Esophagus squamous epithelium (tissue), 5 donors: ENCODE measurements at places on chromosomes 3 and 15.

DNA sequence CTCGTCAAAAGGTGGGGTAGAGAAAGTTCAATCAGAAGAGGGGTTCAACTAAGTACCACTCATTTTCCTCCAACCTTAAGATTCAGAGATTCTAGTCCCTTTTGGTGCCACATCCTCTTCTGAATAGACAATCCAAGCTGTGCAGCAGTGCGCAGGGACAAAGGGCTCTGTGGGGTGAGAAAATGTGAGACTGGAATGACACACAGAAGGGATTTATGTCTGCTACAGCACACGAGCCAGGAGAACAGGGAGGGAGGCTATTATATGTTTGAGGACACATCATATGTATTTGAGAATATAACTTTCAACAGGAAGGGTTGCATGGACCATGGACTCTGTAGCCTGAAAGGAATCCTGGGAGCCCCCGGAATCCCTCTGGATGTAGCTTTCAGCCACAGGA is 33.0 kb downstream of the LSM3 start:
- DNase-seq = no peak

DNA sequence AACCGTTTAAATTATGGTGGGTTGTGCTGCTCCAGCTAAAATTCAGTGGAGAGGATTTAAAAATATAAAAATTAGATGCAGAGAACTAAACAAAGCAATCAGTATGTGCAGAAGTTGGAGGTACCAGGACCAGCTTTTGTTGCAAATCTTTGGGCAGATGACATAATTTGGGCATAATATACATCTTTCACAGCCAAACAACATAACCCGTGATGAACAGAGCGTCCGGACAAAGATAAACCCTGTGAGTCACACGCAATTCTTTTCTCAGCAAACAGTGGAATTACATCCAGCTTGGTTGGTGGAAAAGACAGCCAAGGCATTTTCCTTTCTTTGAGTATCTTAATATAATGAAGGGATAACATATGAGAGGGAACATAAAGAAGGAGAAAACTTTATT is 419.4 kb upstream of the ADAMTS9 start:
- no peak for DNase-seq

GRCh38 chr3:196712514-196713413 is 587 bp downstream of the PIGX start:
- no peak for DNase-seq

DNA sequence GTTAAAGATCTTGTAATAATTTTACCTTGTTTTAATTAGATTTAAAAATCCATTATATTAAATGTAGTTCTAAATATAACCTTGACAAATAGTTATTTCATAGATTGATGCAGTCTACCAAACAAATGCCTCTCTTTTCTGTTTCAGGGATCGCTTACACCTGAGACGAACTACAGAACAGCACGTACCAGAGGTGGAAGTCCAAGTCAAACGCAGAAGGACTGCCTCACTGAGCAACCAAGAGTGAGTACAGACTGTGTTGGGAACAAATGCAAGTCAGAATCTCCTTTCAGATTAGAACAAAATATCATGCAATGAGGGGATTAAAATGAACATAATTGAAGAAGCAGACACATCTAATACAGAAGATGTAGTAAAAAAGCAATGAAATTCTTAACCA is 7.2 kb downstream of the SNRPN start:
- DNase-seq = no peak

DNA sequence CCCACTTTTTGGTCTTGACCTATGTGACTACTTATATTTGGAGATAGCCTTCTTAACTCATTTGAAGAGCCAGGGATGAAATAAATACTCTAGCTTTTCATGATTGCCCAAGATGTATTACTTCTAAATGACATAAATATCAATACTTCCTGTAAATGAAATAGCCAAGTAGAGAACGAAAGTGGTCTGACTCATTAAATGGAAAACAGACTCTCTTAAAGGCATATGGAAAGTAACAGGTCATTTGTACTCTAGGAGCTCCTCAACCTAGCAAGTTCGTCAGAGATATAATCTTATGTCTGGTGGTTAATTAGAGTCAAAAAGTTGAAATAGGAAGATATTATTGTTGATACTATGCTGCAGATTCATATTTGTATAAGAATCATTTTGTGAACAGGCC is 1105.4 kb downstream of the TUSC7 start:
- DNase-seq = no peak

- no peak for DNase-seq
Observed at GRCh38 chr15:60795889-60796288, 316.9 kb upstream of the ICE2 start.

DNA sequence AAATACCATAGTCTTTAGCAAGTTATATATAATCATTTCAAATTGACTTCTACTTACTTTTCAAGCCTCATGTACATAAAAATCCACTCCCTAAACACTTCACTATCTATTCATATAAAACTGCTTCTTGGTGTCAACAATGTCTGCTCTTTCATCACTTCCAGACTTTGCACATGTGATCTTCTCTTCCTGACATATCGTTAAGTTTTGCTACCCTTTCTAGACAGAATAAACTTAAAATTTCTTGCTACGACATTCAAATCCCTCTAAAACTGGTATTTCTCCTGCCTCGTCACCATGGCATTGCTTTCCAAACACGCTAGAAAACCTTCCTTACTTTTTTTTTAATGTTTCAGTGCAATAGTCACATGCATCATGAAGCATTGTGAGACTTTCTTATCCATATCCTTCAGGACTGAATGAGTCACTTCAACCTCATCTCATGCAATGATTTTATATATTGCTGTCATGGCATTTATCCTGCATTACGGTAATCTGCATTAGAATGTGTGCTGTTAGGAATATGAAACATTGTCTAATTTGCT is 122.8 kb downstream of the GMNC start:
- no peak for DNase-seq

DNA sequence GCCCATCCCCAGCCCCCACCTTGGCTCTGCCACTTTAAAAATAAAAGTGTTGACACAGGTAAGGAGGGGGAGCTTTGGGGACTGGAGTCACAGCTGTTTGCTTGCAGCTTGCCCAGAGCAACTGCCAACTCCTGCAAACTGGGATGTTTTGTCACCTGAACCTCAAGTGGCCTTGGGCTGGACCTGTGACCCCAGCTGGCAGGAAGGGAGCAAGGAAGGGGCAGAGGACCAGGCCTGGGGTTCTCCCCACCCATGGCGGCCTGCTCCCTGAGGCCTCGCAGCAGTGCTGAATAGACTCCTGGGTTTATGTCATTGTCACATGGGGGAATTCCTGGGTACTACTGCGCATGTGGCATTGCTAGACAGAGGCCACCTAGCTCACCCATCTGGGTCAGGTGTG is 246.9 kb upstream of the TLE3 start:
- DNase-seq = no peak

- no peak for DNase-seq
Observed at GRCh38 chr15:59817834-59818233, 128.7 kb upstream of the BNIP2 start.

DNA sequence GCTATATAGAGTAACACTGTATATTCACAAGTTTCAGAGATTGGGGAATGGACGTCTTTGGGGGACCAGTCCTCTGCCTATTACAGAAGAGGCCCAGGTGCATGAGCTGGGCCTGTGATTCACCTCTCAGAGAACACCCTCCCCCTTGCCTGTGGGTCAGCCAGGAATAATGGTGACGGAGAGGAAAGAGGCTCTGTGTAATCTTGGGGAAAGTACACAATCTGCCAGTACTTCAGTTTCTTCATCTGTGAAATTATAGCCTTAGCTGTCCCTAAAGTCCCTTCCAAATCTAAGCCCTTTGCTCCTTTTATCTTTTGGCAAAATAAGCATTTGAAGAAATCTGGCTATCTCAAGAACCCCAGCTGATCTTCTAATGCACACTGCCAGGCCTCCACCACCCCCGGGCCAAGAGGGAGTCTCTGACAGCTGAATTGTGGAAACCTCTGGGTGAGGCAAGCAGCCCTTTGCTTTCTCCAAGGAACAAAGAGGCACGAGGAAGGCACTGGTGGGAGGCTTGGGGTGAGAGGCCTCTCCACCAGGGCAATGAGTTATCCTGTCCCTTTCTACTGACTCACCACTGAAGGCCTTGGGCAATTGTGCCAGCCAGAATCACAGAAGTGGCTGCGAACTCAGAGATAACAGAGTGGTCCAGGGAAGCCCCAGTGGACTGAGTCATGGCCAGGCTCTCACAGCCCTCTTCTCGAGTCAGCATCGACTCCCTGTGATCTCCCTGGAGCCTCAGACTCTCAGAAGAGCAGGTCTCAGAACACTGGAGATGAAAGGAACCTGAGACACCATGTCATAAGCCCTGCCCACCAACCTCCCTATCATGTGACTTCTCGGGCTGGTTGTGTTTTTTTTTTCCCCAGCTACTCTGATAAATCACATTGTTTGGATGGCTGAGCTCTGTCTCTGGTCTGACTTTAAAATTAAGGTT is 31.8 kb downstream of the CCNL1 start:
- no peak for DNase-seq

- no peak for DNase-seq
Observed at GRCh38 chr3:11736136-11736833, 92.6 kb upstream of the VGLL4 start.

DNA sequence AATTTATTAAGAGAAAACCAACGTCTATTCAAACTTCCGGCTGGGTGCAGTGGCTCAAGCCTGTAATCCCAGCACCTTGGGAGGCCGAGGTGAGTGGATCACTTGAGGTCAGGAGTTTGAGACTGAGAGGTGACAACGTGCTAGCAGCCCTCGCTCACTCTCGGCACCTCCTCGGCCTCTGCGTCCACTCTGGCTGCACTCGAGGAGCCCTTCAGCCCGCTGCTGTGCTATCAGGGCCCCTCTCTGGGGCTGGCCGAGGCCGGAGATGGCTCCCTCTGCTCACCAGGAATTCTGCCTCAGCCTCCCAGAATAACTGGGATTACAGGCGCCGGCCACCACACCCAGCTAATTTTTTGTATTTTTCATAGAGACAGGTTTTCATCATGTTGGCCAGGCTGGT is 58.7 kb downstream of the USF3 start:
- DNase-seq = no peak

DNA sequence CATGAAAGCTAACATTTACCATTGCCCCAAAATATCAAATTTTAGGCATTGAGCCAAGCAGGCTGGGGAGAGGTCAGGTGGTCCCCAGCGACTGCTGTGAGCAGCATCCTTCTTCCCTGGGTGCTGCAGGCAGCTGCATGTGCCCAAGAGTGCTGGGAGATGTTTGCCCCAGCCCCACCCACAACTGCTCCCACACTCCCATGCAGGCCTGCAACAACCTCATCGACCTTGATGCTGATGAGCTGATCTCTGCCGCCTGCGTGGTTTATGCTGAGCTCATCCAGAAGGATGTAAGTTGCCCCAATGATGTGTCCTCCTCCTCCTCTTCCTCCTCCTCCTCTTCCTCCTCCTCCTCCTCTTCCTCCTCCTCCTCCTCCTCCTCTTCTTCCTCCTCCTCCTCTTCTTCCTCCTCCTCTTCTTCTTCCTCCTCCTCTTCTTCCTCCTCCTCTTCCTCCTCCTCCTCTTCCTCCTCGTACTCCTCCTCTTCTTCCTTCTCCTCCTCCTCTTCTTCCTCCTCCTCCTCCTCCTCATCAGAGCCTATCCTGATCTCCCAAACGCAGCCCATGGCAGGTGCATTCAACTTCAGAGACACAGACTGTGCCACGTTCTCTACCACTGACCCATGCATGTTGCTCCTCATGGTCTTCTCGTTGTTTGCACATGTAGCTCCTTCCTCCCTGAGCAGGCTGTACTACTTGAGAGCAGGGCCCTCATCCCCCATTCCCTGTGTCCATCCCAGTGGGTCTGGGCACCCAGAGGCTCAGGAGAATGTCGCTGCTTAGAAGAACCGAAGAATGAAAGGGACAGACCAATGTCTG is 15.1 kb downstream of the TBC1D21 start:
- DNase-seq = no peak

DNA sequence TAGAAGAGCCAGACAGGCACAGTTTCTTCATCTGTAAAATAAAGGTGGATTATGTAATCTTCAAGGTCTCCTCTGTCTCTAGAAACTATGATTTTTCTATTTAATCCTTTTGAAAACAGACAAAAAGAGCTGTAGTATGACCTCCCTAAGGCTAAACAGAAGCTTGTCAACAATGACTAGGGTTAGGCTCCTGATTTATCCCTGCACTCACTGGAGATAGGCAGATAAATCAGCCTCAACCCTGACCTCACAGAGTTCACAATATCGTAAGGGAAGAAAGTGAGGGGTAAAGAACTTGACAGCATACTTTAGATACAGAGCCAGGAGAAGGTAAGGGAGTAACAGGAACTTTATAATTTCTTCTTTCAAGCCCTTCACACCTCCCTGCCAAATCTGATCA is 124.8 kb downstream of the TMCC1 start:
- DNase-seq = no peak

GRCh38 chr3:161548301-161548700 is 51.7 kb downstream of the OTOL1 start:
- DNase-seq = no peak

DNA sequence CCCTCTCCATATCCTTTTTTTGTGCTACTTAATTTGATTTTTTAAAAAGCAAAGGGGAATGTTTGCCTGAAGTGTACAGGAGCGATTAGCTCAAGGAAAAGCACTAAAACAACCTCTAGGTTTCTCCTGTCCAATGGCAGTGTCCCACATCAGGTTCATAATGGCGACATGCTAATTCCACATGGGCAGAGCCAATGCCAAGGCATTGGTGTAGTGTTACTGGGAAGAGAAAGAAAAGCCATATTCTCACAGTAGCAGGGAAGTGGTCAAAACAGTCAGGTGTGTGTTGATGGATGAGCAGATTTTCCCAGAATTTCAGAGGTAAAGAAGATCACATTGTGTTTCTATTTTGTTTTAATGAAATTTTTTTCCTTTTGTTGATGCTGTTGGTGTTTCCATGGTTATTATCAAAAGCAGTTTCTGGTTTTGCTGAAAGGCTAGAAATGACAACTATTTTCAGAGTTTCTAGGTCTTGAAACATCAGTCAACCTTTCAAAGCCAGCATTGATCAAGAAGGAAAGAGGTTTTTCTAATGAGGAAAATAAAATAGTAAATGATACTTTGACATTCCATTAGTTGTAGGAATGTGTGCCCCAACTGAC is 65.2 kb downstream of the FNDC3B start:
- DNase-seq = no peak

DNA sequence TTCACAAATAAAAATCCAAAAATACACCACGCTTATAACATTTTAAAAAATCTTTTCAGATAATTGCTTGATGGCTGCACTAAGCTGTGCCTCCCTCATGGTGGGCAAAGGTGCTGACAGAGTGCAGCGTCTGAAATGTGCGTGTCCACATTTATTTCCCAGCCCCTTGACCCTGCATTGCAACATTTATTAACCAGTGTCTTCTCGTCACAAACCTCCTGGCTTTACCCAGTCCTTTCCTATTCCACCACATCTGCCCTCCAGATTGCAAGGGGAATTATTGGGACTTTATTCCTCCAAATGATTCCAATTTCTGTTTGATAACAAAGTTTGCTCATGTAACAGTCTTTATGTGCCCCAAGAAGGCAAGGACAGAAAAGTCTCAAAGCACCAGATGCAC is 5.5 kb downstream of the RASGRP1 start:
- no peak for DNase-seq

GRCh38 chr15:52164631-52165265 is 26.4 kb downstream of the GNB5 start:
- DNase-seq = no peak

- DNase-seq = no peak
Observed at GRCh38 chr3:48634661-48635221, 520 bp downstream of the SLC26A6 start.
